ENCODE measurements at places on chromosomes 2 and 18.

DNA sequence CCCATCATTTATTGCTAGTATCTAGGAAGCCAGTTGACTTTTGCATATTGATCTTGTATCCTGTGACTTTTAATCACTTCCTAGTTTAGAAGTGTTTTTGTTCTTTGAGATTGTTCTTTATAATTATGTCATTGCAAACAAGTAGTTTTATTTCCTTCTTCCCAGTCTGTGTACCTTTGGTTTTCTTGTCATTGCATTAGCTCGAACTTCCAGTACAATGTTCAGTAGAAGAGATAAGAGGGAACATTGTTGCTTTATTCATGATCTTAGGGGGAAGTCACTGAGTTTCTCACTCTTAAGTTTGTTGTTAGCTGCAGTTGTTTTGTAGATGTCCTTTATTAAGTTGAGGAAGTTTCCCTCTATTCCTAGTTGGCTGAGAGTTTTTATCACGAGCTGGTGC lies 61.0 kb downstream of the TRAPPC12 start:
- no peak for DNase-seq

GRCh38 chr2:152335726-152336118 lies 748 bp downstream of the FMNL2 start:
- DNase-seq: no peak

DNA sequence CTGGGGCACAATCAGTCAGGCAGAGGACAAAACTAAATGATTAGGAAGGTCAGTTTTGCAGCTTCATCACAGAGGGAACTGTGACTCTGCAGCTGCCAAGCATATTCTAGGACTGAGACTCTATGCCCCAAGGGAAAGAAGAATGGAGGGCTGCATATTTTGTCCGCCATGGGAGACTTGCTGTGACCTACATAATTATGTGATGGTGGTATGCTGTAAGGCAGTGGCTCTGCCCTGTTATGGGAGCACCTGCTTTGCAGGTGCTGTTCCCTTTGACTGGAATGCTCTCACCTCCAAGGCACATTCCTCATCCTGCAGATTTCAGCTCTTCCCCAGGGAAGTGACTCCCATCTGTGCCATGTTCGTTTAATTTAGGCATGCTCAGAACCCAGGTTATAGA lies 261.9 kb upstream of the EPHA4 start:
- no peak for DNase-seq

DNA sequence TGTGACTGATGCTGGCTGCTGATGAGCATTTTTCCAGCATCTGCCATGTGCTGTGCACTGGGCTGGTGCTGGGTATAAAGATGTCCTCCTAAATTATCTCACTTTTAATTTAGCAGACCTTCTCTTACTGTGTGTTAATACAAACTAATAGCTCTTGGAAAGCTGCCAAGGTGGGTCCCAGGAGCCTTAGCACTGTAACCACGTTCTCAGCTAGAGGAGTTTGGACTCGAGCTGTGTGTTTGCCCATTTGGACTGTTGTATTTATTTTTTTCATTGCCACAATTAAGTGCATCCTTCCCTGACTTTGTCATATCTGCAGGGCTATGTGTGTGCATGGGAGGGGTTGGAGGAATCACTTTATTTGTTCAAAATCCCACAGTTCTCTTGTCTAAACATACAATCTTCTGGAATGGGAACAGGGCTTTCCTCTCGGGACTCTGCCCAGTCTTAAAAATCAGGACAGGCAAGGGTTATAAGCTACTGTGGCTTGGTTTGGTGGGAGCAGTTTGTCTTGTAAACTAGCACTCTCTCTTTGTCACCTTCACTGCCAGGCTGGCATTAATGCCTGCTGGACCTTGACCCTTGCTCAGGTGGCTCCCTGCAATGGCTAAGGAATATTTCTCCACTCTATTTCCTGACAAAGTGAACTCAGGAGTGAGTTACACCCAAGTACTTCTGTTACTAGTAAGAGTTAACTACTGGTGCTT lies 129.7 kb upstream of the MGAT5 start:
- no peak for DNase-seq
